ENCODE measurements at places on chromosomes 5 and 9.

GRCh38 chr9:16744394-16744793 is 126.1 kb downstream of the BNC2 start:
- no peak for DNase-seq

DNA sequence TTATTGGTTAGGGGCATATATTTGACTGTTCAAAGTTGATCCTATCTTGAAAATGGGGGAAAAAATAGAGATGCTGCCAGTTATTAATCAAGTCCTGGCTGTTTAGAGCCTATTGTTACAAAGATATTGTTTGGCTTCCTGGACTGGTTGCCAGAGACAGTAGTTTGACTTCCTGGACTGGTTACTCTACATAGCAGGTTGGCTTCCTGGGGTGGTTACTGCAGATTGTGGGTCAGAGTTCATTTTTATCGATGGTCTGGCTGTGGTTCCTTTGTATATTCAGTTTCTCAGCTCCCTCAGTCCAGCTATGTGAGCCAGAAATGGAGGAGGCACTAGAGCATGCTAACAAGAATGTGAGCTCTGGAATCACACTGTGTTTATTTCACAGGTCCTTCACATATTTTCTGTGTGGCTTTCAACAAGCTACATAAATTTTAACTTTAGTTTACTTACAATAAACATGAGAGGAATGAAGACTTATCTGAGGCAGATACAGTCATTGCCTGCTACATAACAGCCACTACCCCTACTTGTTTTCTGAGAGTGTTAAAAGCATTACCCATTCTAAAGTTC is 137.6 kb downstream of the TRPM3 start:
- peak; percentile 20 for DNase-seq

- DNase-seq = peak; percentile 76
Observed at GRCh38 chr9:34457266-34458012, 931 bp downstream of the FAM219A start.

DNA sequence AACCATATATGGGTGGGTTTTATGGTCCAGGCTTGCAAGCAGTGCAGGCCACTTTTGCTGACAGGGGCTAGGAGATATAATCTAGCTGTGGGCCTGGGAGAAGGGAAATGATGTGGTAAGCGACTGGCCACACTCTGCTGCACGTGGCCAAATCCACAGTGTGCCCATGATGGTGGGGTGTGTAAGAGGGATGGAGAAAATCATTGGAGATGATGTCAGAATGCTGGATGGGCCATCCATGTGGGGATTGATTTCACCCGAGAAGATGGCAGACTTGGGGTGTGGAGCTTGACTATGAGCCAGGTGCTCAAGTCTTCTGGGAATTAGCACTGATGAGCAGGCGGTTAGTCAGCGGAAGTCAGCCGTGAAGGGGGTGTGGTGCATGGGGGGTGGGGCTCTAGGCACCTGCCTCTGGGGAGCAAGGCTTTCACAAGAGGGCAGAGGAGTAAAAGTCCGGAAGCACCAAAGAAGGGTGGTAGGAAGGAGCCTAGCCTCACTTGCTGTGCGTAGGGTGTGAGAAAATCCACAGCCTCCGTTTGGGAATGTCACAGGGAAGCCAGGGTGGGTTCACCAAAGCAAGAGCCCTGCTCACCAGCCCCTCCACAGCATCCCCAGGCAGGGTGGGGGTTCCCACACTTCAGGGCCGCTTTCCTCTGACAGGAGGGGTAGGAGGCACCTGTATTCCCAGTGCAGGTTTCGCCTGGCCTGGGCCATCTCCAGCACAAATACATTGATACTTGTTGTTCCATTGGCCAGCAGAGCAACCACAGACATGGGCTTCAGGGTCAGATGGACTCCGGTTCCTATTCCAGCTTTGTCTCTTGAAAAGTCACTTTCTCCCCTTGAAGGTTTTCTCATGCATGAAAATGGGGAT is 44.5 kb upstream of the ANGPTL2 start:
- no peak for DNase-seq

GRCh38 chr5:128635379-128635778 is 97.3 kb upstream of the FBN2 start:
- DNase-seq = no peak

Measured in AG08395 (cell line).